Keratinocyte (primary cell): ENCODE measurements at places on chromosomes 11 and 22.

GRCh38 chr11:128471138-128471661, 116.2 kb downstream of the ETS1 start:
- no peak for DNase-seq

- no peak for DNase-seq
Measured at GRCh38 chr11:114395736-114396135, 4.6 kb downstream of the C11orf71 start.

- DNase-seq = no peak
Measured at GRCh38 chr11:27089746-27090145, 49.1 kb downstream of the BBOX1 start.

DNA sequence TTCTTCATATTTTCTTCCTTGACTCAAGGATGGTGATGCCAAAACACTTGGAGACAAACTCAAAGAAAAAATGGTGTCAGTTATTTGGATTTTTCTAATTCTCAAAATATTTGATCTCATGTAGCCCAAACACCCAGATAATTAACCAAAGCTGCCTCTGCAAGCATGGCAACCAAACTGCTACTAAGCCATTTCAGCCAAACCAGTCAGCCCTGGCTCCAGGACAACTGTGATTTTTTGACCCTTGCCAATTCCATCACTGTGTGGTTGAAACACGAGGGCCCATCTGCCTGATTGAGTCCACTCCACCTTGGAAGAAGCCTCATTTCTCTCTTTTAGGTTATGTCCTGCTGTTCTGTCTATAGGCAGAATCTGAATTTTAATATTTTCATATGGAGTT, 277.4 kb downstream of the BLID start:
- DNase-seq = no peak

GRCh38 chr11:76174330-76174729, 32.0 kb downstream of the WNT11 start:
- no peak for DNase-seq

GRCh38 chr11:104033134-104033533, 3.3 kb upstream of the DDI1 start:
- no peak for DNase-seq

DNA sequence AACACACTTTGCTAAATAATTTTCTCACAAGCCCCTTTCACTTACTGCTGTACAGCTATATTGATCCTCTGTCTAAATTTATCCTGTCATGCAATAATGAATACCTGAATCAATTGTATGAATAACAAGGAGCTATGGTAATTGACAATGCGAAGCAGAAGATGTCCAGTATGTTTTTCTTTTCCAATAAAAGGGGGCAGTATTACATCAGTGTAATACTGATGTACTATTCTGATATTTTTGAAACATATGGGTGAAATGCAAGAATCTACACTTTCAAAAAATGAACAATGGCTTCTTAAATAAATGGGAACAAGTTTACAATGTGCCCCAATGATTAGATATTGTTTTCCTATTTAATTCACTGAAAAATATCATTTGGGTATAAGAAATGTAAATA, 315.1 kb downstream of the SOX6 start:
- DNase-seq = no peak

- no peak for DNase-seq
Measured at GRCh38 chr22:23915290-23915689, 21.1 kb downstream of the MIF start.

DNA sequence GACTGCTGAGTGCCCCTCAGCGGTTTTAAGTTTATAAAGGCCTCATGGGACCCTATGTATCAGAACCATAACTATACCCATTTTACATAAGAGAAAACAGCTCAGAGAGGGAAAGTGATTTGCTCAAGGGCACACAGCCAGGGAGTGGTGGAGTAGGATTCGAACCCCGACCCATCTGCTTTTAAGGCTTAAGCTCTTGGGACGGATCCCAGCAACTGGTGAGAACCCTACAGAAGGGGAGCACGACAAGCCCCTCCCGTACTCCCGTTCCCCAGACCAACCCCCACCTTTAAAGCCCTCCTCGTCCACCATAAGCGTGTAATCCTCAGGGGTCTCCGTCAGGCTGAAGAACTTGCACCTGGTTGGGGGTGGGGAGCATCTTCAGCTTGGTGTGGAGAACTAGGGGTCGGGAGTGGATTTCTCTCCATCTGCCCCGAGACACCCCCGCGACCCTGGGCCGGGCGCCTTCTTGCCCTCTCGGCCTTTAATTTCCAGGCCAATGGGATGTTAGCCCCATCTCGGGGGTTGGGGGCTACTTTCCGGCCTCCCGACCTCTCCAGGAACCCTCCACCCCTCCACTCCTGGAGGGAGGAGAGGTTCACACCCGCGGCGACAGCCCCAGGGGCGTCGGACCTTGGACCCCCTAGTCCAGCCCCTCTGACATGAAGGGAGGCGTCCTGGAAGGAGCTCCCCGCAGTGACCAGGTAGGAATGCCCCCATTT, 725 bp downstream of the CASTOR1 start:
- no peak for DNase-seq

- DNase-seq = no peak
Measured at GRCh38 chr22:27113641-27114040, 456.3 kb downstream of the MIAT start.

- DNase-seq = no peak
Measured at GRCh38 chr11:126332221-126332711, 23.2 kb upstream of the ST3GAL4 start.

DNA sequence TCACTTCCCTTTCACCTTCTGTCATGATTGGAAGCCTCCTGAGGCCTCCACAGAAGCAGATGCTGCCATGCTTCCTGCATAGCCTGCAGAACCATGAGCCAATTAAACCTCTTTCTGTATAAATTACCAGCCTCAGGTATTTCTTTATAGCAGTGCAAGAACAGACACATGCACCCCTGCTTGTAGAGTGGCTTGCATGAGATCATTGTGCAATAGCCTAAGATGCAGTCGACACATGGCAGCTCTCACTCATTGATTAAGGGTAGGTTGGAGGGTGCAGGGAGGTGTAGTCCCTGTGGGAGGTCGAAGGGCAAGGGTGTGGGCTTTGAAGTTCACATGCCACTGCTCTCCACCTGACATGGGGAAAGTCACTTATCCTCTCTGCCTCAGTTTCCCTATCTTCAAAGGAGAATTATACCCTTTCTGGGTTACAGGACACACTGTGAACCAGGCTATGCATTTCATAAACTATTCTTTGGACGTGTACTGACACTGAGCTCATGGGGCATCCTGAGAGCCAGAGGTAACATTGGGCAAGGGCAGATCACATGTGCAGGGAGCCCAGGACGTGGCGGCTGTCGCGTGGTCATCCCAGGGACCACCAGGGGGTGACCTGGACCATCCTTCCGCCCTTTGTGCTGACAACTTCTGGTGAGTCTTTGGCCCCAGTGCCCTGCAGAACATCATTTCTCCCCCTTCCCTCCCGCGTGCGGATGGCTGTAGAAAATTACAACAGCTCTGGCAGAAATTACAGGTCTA, 69.2 kb upstream of the SHANK2 start:
- DNase-seq = no peak

GRCh38 chr11:11982975-11983374, 25.5 kb downstream of the DKK3 start:
- DNase-seq = no peak

GRCh38 chr22:31148953-31149627, 8.8 kb upstream of the PLA2G3 start:
- no peak for DNase-seq

DNA sequence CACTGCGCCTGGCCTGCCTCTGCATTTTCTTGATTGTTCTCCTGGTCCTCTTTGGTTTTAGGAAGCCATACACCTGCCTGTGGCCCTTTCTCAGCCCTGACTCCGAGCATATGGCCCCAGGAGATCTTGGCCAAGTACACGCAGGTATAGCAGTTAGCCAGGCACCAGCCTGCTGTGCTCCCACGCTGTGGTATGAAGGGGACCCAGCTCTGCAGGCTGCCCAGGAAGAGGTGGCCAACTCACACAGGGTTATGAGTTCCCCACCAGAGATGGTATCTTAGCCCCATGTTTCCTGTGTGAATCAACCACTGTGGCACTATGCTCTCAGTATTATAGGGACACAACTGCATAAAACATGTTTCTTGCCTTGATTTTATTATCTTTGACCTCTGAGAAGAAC, 31.1 kb downstream of the SGSM3 start:
- DNase-seq = no peak

GRCh38 chr11:134034496-134035381, 34.1 kb upstream of the JAM3 start:
- peak; percentile 42 for DNase-seq

GRCh38 chr22:22180738-22181285, 63.8 kb upstream of the VPREB1 start:
- DNase-seq = no peak

- DNase-seq = no peak
Measured at GRCh38 chr11:12375720-12376119, 1.7 kb upstream of the PARVA start.
